ENCODE measurements at places on chromosomes 12 and 14. TPM values are rescaled to one million over a fixed set of nuclear protein-coding genes. Genes with fewer than 3 reads are reported as not detected.

Gene IL31
- 4.0 TPM for total RNA-seq

Gene PDZRN4
- not detected for total RNA-seq

Gene RBP5
- not detected for total RNA-seq

Gene TAS2R10
- not detected for total RNA-seq

Gene GLS2
- 8.7 TPM for total RNA-seq

Gene LTBP2
- 0.37 TPM for total RNA-seq

Gene TRIM9
- 2.4 TPM for total RNA-seq

DNA sequence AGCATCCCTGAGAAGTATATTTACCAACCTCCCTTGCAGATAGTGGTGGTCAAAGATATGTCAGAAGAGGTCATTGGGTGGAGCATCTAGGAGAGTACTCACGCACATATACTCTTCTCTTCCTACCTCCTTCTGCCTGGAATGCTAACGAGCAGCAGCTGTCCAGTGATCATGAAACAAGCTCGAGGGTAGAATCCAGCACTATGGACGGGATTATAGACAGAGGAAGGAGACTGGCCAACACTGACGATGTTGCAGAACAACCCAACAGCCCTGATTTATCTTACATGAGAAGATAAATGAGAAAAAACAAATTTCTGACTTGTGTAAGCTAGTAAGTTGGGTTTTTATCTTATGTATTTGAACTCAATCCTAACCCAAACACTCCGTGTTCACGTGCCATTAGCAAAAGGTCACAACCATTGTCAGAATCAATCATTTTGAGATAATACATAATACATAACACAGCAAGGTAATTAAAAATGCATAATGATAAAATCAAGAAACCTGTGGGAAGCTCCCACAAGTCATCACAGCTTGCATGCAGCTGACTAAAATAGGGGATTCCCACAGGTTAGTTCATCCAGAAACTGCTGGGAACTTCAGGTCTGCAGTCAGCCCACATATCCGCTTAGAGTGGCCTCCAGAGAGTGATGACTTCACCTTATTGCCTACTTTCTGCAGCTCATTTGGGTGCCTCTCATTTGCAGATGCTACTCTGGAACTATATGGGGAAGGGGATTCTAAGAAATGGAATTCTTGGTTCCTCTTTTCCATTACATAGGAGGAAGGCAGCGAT is 36.3 kb upstream of the STK38L start:
- DNase-seq, result peak; percentile 74

DNA sequence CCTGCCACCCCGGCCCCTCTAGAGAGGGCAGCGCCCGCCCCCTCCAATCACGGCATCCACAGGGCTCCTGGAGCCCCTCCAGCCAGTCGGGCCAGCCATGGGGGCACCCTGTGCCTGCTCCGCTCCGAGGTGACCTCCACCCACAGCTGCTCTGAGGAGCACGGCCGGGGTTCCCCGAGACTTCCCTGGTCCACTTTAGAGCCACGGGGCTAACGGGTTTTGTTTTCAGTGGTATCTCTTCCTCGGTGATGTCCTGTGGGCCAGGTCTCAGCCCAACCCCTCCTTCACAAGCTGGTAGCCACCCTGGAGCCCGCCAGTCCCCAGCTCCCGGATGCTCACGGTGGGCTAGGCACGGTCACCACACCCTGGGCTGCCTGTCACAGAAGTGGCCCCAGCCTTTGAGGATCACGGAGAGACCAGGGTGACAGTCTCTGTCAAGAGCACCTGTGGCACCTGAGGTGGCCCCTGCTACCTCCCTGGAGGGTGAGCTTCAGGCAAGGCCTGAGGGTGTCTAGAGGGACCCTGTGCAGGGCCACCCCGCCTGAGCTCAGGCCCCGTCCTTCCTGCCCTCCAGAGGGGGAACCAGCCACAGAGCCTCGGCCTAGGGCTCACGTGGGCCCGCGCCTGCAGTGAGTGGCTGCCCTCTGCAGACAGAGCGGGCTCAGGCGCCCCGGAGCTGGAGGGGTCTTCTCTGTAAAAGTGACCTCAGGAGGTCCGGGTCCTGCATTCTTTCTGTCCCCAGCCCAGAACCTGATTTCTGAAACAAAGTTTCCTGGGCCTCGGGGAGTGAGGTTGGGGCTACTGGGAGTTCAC is 146.0 kb upstream of the C14orf180 start:
- no peak for DNase-seq

GRCh38 chr12:10015450-10015849 is 5.0 kb downstream of the CLEC12B start:
- DNase-seq, result no peak

- DNase-seq, result no peak
Observed at GRCh38 chr14:66043921-66044320, 442.2 kb upstream of the CCDC196 start.

- no peak for DNase-seq
Observed at GRCh38 chr14:28754209-28754985, 12.2 kb upstream of the FOXG1 start.

DNA sequence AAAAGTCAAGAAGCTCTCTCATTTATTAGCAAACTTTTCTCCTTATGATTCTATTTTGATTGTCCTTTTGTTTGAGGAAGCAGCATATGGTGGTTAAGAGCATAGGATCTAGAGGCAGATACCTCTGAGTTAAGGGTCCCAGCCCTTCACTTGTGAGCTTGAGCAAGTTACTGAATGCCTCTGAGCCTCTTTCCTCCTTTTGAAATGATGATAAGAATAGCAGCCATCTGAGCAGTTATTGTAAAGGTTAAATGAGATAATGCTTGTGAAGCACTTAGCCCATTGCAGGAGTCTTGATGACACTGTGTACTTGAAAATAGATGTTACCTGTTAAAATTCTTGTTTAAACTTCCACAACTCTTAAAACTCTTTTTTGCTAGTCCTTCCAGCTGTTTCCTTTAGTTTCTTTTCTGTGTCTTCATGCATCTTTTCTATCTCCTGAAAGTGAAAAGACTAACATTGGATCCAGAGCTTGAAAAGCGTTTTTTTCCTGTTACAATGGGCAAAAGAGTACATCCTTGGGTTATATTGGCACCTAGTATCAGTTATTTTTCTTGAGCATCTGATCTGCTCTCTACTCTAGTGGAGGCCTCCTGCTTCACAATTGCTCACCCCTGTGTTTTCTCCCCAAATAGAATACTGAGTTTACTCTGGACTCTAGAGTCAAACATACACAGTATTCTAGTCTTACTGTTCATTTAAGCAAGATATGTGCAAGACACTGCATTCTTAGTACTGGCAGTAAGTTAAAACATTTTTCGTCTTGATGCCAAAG is 3.1 kb downstream of the HIF1A start:
- DNase-seq, result no peak

DNA sequence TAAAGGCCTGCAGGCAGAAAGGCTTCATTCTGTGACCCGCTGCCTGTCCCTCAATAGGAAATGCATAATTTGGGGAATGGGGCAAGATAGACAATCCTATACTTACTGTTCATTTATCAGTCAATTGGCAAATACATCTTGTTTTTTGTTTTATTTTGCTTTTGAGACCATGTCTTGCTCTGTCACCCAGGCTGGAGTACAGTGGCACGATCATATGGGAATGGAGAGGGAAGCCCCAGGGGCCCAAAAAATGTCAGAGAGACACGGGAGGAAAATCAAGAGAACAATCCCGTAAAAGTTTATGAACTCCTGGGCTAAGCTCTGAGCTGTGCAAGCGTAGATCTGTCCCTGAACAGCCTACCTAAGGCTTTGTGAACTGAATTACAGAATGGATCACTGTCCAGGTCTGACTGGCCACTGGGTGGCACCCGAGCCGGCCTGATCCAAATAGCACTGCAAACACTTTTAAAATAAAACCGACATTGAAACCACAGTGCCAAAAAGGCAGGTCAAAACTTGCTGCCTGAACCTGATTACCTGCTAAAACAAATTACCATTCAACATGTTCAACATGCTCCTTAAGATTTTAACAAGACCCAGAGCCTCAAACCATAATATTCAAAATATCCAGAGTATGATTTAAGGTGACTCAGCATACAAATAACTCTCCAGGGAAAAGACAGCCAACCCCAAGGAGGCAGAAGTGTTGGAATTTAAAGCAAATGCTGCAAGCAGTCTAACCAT is 11.8 kb downstream of the COPS7A start:
- peak; percentile 72 for DNase-seq

GRCh38 chr14:101774814-101775213 is 13.3 kb downstream of the PPP2R5C start:
- no peak for DNase-seq

DNA sequence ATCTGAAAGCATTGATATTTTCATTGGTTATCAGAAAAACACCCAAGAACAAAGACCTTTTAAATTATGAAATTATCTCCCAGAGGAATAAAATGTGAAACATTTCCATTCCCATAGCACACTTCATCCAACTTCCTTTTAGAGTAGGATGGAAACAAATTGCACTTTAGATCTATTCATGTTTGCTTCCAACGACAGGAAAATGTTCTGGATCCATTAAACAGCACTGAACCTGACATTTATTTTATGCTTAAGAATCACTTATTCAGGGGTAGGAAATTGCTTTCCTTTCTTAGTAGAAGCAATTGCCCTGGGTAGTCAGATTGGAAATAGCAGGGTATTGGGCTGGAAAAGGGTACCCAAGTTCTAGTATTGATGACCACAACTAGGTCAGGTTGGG is 28.8 kb upstream of the PTGDR start:
- DNase-seq, result no peak

DNA sequence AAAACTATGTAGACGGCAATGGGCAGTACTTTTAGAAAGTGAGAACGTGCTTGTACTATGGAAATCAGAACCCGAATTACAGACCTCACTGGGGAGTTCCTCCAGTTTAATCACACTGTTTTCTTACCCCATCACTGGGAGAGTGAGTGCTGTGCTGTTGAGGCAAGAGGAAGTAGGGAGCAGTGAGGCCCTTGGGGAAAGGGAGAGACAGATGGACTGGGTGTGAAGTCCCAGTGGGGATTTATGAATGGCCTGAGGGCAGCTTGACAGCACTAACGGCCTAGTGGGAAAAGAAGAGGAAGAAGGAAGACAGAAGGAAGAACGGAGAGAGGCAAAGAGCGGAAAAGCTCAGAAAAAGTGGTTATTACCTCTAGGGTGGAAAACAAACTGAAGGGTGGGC is 5.7 kb downstream of the MCRS1 start:
- DNase-seq, result no peak

- no peak for DNase-seq
Observed at GRCh38 chr14:75090353-75090752, 20.9 kb downstream of the ZC2HC1C start.

DNA sequence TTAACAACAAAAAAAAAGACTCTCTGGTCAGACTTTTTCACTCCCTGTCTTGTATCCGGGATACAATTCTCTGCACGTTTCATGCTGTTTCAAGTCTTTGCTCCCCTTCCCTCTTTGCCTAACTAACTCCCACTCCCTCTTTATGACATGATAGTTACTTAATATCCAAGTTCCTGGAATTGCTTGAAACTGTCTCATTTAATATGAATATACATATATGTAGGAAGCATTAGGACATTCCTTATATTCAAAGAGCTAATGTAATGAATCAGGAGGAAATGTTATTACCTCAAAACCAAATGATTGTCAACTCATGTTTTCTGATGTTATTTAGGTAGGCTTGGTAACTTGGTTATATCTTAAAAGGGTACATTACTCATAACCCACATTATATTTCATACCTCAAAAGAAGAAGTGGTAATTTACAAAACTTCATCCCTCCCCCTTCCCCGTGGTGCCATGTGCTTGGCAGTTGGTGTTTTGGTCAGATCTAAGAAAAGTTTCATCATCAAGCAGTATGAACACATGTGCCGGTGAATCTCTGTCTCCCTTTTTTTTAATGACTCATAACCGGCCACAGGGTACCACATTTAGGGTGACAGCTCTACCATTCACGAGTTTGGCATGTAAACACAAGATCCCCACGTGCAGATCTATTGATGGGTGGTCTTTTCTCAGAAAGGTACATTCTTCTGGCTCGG is 56.5 kb downstream of the HCAR2 start:
- peak; percentile 81 for DNase-seq

DNA sequence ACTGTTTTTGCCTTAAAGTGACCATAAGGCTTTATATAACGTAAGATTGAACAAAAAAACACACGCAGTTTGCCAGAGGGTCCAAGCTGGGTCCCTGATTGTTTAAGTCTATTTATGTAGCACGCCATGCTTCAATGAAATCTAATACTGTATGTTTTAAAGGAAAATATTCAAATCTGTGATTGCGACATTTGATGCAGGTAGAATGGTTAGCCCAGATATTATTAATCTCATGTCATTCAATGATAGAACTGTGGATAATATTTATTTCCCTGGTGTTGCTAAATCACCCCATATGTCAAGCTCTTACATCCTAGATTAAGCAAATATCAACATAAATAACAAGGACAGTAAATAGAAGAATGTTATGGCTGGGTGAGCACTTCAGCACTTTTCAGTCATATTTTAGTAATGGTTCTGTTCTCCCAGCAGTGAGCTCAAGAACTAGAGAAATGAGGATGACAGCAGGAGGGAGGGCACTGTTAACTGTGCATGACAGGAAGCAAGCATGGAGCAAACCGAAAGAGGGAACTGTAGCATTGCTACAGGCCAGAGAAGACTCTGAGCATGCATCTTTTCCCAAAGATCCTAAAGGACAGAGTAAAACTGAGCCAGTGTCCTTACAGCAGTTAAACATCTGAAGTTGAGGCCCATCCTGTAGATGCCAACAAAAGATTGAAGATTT is 465.7 kb upstream of the MGAT4C start:
- DNase-seq, result no peak

- no peak for DNase-seq
Observed at GRCh38 chr12:26953447-26953846, 15.2 kb downstream of the FGFR1OP2 start.

- no peak for DNase-seq
Observed at GRCh38 chr12:17134315-17134714, 528.4 kb upstream of the LMO3 start.

GRCh38 chr14:39680777-39681176 is 248.5 kb upstream of the FBXO33 start:
- DNase-seq, result no peak

Measured in activated CD4-positive, alpha-beta T cell treated with anti-CD3 and anti-CD28 coated beads for 36 hours (primary cell).